ENCODE measurements at places on chromosomes 5 and 9.

DNA sequence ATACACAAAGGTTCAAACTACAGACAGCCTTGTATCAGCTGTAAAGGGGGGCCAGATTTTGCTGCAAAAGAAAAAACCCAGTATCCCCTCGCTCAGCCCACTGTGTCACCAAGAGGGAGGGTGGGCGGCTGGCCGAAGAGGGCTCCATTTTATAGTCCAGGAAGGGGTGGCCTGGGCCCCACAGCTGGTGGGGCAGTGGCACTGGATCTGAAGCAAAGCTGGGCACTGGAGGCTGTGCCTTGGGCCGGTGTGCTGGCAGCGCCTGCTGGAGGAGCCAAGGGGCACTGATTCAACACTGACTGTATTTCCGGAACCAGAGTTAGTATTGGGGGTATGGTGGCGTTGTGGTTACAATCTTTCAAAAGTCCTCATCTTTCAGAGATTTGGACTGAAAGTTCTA lies 9.1 kb downstream of the BRD3 start:
- DNase-seq = no peak

GRCh38 chr5:150596313-150596712 lies 44.1 kb upstream of the SYNPO start:
- no peak for DNase-seq

GRCh38 chr5:24854850-24855249 lies 210.1 kb upstream of the CDH10 start:
- DNase-seq = no peak

DNA sequence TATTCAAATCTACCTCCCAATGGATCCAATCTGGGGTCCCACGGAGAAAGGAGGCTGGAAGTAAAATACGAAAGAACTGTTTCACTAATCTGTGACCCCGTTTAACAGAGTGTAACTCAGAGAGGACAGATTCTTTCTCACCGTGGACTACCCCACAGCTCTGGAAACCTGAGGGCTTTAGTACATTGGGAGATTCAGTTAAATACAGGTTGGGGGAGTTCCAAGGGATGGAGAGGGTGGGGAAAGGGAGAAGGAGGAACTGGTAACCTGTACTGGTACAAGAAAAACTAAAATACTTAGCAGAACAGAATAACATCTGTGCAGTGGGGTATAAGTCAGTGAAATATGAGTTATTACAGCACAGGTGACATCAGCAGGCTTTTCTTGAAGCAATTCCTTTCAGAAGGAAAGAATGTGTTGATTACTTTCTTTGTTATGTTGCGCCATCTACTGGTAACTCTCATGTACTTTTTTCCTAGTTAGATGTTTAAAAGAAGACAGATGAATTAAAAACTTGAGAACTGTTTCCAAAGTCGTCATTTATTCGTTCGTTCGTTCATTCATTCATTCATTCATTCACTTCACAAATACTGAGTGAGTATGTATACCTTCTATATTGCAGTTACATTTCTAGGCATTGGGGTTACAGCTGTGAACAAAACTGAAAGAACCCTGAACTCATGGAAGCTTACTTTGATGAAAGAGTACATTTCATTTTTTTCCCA lies 30.0 kb upstream of the STOM start:
- DNase-seq = no peak

Measured in stimulated activated CD4-positive, alpha-beta T cell treated with anti-CD3 and anti-CD28 coated beads, Interleukin-12 subunit alpha, Interleukin-12 subunit beta, amount 100 ng/mL, for 4 hours (primary cell).